Endothelial cell of umbilical vein (primary cell): ENCODE measurements at places on chromosomes 5 and 9.

GRCh38 chr9:80062567-80062966, 490.8 kb downstream of the TLE4 start:
- DNase-seq = no peak

GRCh38 chr9:90775657-90776056, 26.0 kb upstream of the SYK start:
- no peak for DNase-seq

DNA sequence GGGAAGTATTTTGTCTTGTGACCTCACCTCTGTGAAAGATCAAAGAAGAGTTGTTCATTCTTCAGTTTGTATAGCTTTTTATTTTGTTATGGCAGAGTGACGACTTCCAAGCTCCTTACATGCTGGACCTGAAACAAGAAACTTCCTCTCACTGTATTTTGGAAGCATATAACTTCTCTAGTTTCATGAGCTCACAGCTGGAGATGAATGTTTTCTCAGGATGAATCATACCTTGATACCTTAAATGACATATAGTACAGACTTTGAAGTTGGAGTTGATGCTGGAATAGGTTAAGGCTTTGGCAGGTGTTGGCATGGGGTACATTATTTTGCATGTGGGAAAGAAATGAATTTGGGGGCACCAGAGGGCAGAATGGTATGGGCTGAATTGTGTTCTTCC, 112.5 kb downstream of the SLC25A46 start:
- DNase-seq = no peak

DNA sequence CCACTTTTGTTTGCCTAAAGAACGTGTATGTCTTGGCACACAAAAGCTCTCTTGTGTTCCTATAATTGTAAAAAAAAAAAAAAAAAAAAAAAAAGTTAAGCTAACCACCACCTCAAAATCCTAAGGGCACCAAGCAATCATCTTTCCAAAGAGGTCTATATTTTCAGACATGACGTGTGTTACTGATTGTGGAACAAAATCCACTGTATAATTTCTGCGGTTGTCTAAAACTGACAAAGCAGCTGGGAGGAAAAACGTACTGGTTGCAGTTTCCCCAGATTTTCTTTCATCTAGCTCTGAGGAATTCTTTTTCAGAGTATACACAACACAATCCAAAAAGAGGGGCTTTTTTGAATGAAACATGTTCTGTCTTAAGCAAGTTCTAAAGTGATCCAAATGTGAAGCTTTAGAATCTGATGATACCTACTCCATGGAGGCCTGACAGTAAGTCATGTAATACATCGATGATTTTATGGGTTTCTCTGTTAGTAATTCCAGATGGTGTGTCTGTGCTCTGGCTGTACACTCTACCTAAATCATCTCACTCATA, 375.6 kb upstream of the NUDT12 start:
- DNase-seq = no peak

GRCh38 chr5:132753135-132753987, 6.1 kb downstream of the CCNI2 start:
- no peak for DNase-seq

GRCh38 chr5:127938746-127939145, 144.8 kb upstream of the SLC12A2 start:
- DNase-seq = no peak

- no peak for DNase-seq
Observed at GRCh38 chr9:19495186-19496028, 86.6 kb downstream of the ACER2 start.

DNA sequence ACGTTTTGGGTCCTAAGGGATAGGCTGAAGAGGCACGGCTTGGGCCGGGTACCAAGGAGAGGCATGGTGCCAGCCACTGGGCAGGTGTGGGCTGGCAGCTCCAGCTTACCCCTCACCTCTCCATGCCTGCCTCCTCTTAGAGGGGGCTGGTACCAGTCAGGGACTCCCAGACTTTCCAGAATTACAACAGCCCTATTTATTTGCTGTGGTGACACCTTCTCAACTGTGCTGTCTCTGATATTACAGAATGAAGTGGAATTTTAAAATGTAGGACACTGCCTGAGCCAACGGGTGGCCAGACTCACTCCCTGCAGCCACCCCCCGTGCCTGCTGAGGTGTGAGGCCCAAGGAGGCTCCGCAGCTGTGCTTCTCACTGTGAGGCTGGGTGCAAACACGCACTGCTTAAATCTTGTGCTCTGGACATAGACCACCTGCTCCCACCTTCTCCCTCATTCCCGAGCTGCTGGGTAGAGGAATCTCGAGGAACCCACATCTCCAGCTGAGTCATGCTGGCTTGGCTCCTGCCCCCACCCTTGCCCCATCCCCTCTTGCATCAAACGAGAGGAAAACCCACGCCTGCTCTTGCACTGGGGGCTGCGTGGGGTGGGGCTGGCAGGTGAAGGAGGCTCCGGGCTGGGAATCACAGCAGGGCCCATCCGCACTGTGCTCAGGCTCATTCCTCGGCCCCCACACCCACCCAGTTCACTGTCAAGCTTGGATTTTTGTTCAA, 47.9 kb downstream of the PRRT1B start:
- no peak for DNase-seq

- no peak for DNase-seq
Observed at GRCh38 chr9:124191691-124192395, 65.9 kb upstream of the NEK6 start.

DNA sequence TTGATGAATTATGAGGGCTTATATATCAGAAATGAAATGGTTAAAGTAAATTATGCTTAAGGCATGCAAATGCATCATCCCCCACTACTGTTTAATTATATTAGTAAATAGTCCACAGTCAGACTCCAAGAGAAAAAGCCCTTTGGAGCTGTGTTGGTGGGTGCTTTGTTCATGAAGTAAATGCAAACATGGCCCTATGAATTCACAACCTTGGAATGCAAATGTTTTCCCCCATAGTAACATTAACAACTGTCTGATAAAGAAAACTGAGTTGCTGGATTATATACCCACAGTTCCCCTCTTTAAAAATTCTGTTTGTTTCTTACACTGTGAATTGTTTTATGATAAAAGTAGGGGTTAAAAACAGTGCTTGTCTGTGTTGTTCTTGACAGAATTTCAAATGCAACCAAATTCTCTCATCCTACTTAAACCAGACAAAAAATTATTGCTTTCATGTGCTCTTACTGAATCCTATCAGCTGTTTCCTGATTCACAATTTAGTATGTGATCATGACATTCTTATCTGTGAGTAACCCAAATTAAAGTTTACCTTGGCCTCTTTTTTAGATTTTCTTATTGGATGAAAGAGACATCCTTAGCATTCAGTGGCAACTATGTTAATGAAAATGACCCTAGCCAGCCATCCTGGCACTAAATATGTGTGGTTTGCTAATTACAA, 48.5 kb upstream of the SNCAIP start:
- DNase-seq = peak; percentile 5

DNA sequence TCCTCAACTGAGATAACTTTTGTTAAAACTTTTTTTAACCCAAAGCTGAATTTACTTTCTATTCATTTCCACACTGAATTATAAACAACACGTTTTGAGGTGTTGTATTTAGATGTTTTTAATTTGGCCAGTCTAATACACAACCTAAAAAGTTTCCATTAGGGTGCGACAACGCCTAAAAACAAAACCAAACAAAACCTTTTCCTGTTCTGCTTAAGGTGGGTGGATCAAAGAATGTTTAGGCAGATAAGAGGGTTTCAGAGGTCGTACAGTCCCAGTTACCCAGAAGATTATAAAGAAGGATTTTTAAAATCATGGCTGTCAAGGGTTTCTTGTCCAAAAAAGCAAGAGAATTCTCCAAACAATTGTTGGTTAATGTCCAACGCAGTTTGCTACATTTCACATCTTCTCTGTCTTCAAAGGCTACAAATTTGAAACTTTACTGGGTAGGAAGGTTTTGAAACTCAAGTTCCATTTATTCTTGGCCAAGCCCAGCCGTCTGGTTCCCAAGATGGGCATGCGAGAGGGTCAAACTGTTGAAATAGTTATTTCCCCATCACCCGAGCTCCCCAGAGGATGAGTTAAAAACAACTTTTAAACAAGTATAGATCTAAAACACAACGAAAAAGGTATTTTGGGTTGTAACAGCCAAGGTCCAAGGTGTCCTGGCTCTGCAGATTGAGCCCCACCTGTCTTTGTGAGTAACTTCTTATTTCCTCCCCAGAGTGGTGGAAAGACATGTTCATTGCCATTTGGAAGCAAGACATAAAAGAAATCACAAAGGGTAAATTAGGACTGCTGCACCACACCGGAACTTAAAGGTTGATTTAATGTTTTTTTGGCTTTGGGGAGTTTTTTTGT, 122.8 kb upstream of the MAP3K1 start:
- no peak for DNase-seq

GRCh38 chr9:23823269-23823668, 2.8 kb downstream of the ELAVL2 start:
- DNase-seq = no peak

GRCh38 chr5:159043590-159043989, 56.1 kb downstream of the EBF1 start:
- no peak for DNase-seq

DNA sequence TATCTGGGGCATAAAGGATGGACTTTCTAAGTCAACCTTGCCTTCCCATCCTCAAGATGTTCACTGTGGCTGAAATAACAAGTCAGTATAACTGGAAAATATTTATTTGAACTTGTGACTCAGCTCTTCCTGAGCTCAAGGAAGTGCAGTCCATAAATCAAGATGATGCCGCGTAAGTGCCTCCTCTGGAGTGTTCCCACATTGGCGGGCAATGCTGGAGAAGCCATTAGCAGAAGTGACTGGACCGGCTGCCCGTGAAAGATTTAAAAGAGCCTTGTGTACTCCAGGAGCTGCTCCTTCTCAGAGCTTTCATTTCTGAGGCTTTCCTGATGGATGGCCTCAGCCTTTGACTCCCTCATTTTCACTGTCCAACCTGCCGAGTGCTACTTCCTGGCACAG, 17.4 kb downstream of the TMOD1 start:
- DNase-seq = peak; percentile 97

GRCh38 chr9:7150153-7150890, 392.5 kb downstream of the KDM4C start:
- DNase-seq = no peak

DNA sequence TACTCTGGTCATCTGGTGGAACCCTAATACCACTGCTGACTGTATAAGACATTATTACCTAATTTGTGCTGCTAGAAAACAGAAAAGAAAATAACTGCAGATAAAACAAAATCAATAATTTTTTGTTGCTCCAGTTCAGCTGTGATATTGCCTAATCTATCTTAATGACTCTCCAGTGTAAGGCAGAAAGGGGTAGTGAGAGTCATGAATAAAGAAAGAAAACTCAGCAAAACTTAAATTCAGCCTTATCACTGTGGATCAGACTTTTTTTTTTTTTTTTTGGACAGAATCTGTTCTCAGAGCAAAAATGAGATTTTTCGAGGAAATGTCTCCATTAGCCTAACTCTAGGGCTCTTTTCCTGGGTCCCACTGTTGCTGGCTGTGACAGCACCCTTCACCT, 1.1 kb upstream of the DOCK2 start:
- no peak for DNase-seq

DNA sequence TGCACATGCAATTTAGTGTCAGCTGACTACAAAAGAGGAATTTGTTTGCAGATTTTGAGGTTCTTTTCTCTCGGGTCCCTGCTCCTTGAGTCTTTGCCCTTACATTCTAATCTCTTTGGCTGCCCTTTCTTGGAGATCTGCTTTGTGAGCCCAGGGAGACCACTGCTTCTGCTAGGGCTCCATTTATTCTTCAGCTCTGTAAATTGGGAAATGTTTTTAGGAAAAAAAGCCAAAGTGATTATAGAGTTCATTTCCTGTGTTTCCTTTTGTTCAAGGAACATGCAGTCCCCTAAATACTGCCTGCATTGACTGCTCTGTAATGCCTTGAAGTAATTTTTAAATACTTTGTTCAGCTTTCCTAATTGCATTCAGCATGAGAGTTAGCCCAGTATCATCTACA, 197.4 kb downstream of the CSNK1G3 start:
- no peak for DNase-seq

- no peak for DNase-seq
Observed at GRCh38 chr9:27749838-27750237, 176.6 kb upstream of the C9orf72 start.

DNA sequence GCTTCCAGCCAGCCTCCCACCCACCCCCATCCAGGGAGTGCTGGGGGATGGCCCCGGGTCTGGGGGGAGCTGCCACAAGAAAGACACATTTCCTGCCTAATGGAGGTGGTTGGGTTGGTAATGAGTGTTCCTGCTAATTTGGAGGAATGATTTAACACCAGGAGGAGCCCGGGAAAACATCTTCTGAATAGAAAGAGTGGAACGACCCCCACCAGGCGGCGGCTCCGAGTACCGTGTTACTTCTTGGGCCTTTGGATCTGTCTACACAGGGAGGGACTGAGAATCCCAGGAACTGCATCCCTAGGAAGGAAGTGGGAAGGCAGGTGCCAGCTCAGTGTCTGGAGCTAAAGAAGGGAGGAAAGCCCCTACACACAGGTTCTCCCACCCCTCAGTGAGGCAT, 64.6 kb downstream of the TSPAN17 start:
- DNase-seq = no peak

- peak; percentile 23 for DNase-seq
Observed at GRCh38 chr5:90504743-90505142, 24.6 kb downstream of the LYSMD3 start.

DNA sequence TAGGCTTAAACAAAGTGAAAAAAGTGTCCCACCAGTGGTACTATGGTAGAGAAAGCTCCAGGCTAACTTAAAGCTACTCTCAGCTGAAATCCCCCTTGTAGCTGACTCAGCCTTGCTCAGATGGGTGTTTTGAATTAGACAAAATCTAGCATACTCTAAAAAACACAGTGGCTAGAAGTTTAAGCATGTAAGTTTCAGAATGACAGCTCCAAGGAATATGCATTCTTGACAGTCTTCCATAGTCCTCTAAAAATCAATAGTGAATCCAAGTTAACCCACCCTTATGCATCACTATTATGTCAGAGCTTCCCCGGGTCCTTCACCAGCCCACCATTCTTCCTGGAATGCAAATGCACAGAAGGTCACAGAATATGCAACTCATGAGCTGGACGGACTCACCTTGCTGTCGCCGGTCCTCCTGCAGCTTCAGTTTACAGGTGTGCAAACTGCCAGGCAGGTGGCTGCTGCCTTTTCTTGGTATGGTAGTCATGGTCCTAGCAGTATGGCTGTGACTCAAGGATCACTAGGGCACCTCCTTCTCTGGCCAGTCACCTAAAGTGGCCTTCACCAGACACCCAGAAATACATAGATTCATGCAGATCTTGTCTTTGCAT, 668 bp downstream of the RANBP3L start:
- DNase-seq = no peak

DNA sequence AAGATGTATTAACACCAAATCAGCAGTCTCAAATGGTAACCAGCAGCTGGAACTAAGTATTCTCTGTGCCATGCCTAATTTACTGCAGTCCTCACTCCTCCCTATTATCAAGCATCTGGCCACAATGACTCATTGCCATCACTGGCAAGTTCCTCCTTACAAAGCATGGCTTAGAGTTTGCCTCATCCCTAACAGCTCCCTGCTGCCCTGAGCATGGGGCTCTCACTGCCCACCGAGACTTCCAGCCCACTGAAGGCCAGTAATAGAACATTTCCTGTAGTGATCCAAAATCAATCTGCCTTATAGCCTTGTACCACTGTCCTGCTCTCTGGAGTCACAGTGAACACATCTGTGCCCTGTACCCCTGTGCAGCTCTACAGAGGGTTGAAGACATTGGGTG, 211.9 kb upstream of the TRIM32 start:
- DNase-seq = no peak
